ENCODE measurements at places on chromosomes 13 and 19. TPM values are rescaled to one million over a fixed set of nuclear protein-coding genes. Genes with fewer than 3 reads are reported as not detected.

DNA sequence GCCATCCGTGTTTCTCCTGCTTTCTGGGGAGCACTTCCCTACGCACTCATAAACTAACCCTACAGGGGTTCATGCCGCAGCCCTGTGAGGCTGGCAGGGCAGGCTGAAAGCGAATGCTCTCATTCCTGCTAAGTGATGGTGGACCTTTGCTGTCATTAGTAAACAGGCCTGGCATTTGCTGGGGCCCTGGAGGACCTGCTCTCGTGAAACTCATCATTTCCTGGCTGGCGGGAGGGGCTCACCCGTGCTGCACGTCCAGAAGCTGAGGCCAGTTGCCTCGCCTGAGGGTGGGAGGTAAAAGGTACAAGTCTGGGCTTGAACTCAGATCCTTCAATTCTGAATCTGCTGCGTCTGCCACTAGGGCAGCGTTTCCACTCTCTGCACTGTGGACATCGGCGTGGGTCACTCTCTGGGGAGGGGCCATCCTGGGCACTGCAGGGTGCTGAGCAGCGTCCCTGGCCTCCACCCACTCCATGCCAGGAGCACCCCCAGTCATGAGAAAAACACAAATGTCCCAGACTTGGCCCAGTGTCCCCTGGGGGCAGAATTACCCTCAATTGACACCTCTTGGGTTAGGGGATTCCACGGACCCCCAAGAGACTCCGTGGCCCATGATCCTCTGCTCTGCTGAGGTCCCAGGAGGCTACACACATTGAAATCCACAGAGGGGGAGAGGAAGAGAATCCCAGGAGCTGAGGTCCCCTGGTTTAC lies 7.0 kb downstream of the MOB3A start:
- no peak for DNase-seq

- DNase-seq = no peak
These were observed 169 bp downstream of the GRAMD1A start for GRCh38 chr19:35000338-35000646.

GRCh38 chr19:8333767-8334457 lies 9.2 kb downstream of the KANK3 start:
- no peak for DNase-seq

GRCh38 chr19:34497112-34497805 lies 15.7 kb downstream of the WTIP start:
- no peak for DNase-seq

- DNase-seq = peak; percentile 18
These were observed 6.2 kb downstream of the GAS6 start for GRCh38 chr13:113857531-113858195.

DNA sequence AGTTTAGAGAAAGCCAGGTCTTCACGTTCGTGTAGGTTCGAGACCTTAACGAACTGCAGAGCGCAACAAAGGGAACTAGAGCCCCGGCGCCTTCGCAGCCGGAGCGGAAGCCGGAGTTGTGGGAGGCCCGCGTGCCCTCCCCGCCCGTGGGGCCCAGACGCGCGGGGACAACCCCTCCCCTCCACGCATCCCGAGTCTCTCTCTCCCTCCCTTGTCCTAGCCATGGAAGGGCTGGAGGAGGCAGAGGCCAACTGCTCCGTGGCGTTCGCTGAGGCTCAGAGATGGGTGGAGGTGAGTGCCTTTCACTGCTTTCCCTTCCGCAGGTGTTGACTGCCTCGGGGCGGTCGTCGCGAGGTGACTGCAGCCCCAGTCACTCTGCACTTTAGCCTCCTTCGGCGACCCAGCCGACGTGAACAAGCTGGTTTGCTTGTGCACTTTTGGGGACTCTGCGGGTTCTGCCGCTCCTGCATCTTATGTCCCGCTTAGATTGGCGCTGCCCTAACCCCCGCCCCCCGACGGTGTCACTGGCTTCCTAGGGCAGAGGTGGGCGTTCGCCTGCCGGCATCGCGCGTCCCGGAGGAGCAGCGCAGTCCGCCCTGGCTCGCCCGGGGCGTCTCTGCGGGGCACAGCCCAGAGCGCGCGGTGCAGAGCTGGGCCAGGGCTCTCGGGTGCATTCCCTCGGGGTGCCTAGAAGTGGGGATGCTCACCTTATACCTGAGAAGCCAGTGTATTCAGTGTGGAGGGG lies 478 bp downstream of the LMO7 start:
- DNase-seq = peak; percentile 15

- no peak for DNase-seq
These were observed 27.5 kb downstream of the EPS15L1 start for GRCh38 chr19:16444269-16444600.

DNA sequence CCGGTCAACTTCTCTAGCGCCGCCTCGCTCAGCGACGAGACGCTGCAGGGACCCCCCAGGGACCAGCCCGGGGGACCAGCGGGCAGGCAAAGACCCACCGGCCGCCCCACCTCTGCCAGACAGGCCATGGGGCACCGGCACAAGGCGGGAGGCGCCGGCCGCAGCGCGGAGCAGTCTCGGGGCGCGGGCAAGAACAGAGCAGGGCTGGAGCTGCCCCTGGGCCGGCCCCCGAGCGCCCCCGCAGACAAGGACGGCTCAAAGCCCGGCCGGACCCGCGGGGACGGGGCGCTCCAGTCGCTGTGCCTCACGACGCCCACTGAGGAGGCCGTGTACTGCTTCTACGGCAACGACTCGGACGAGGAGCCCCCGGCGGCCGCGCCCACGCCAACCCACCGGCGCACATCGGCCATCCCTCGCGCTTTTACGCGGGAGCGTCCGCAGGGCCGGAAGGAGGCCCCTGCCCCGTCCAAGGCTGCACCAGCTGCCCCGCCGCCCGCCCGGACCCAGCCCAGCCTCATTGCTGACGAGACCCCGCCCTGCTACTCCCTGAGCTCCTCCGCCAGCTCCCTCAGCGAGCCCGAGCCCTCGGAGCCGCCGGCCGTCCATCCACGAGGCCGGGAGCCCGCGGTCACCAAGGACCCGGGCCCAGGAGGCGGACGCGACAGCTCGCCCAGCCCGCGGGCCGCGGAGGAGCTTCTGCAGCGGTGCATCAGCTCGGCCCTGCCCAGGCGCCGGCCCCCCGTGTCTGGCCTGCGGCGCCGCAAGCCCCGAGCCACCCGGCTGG lies 11.3 kb downstream of the C19orf25 start:
- no peak for DNase-seq

DNA sequence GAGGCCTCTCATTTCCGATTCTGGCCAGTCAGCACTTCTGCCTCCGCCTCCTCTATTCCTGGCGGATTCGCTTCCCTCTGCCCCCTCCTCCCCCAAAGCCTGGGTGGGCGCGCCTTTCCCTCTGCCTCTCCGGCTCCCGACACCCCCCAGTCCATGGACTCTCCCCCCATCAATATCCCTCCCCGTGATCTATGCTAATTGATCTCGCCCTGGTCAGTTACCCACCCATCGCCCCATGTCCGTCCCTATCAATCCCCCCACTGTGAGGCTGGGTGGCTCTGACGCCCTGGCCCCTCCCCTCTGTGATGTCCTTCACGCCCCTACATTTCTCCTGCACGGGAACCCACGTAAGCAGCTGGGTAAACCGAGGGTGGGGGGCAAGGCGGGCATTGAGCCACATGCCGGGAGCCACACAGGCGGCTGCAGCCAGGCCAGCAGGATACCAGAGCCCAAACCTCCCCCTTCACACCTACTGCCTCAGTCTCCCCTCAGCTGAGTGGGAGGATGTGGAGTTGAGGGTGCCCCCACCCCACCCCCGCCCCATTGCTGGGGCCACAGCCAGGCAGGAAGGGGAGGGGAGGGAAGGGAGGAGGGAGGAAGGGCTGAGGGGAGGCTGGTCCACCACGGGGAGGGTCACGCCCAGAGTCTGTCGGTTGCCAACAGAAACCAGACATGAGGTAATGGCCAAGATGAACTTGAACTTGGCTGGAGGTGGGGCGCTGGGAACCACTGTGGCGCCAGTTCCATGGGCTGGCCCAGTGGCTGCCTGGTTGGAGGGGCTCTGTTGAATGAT lies 21.0 kb downstream of the SMIM24 start:
- peak; percentile 78 for DNase-seq

- DNase-seq = no peak
These were observed 423.2 kb downstream of the KLF5 start for GRCh38 chr13:73481886-73482445.

DNA sequence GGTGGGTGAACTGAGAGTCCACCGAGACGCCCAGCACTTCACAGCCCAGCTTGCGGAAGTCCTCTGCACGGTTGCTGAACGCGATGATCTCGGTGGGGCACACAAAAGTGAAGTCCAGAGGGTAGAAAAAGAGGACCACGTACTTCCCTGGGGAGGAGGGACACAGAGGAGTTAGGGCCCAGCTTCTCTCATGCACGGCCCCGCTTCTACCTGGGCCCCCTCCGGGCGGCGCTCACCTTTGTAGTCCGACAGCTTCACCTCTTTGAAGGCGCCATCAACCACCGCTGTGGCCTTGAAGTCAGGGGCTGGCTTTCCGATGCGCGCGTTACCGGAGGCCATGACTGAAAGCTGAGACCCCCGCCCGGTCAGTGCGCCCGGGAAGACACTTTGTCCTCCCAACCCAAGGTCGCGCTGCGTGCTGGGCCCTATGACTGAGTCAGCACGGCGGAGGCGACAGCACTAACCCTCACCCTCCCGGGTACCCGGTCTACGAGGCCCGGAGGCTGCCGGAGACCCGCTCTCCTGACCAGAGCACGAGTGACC lies 606 bp downstream of the PRDX2 start:
- peak; percentile 86 for DNase-seq

- no peak for DNase-seq
These were observed 11.9 kb downstream of the BCAT2 start for GRCh38 chr19:48798937-48799336.

DNA sequence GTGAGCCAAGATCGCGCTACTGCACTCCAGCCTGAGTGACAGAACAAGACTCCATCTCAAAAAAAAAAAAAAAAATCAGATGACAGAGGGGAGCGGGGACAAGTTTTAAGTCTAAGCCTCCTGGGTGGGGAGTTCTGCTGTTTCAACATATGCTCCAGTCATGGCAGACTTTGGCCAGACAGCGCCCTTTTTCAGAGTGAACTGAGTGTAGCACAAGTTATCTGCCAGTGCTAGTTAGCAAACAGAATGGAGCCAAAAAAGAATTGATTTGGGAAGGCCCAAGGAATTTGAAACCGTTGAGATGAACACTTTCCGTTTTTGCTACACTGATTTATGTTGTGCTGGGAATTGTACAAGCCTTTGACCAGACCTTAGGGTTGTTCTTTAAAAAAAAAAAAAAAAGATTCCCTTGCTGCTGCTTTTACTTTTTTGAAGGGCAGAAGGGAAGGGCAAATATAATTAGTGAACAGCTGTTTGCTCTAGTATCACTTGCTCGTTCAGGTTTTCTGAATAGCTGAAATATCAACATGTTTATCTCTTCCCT lies 5.7 kb downstream of the ACTN4 start:
- DNase-seq = peak; percentile 51

DNA sequence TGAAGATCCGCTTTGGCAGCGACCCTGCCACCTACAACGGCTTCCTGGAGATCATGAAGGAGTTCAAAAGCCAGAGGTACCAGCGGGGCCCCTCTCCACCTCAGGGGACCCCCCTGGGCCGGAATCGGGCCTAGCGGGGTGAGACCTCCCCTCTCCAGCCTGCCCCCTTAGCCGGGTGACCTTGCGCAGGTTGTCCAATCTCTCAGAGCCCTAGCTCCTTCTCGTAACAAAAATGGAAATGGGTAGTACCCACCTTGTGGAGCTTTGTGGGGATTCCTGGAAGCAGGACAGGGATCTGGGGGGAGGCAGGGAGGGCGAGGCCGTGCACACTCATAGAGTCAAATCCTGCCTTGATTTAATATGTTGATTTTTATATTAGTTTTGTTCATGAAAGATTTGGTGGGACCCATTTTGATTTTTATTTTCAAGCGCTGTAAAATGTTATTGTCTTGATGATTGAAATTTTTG lies 658 bp downstream of the SIN3B start:
- no peak for DNase-seq

DNA sequence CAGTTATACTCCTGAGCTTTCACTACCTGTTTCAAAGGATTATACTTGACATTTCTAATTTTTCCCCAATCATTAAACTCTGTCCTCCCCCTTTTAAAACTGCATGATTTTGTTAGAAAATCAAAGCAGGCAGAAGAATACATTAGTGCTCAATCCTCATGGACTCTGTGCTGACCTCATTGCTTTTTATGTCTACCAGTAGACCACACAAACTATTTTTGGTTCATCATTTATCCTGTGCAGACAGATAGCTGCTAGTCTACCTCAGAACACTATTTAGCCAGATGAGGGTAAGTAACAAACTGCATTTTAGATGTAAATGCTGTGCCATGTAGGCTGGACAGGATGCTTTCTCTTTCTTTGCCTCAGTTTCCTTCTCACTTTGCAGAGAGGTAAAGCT lies 235.9 kb downstream of the DCT start:
- no peak for DNase-seq

DNA sequence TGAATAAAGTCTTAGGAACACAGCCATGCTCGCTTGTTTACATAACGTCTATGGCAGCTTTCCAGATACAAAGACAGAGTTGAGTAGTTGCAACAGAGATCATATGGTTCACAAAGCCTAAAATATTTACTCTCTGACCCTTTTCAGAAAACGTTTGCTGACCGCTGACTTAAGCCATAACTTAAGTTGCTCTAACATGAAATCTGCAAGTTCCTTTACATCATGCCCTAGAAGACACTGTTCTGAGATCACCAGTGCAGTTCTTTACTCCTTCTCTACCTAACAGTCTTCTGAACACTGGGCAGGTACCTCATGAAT lies 166.4 kb downstream of the DCLK1 start:
- DNase-seq = no peak

- DNase-seq = no peak
These were observed 406 bp upstream of the EID2B start for GRCh38 chr19:39533003-39533512.

DNA sequence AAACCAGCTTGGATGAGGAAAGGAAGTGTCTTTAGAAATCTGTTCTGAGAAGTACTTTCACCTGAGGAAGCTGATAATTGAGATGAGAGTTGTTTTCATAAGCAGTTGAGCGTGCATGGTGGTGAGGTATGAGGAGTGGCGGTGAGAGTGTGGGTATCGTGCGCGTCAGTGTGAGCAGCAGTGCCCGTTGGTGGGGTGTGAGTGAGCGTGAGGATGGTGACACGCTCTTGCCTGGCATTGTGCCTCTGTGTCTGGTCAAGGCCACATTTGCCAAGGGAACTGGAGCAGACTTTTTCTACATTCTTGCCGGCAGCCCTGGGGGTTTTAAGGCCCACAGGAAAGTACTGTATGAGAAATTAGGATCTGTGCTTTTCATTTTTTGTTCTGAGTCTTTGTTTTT lies 36.5 kb upstream of the TEX29 start:
- DNase-seq = peak; percentile 31

Gene CD22
- 2.1 TPM for total RNA-seq

Gene KLK4
- not detected for total RNA-seq

Gene TLE6
- 0.97 TPM for total RNA-seq

Gene C1QTNF9
- 0.18 TPM for total RNA-seq

Gene SHANK1
- total RNA-seq = 0.06 TPM

Gene CCDC61
- total RNA-seq = 13.4 TPM

Gene KIRREL2
- total RNA-seq = 50.5 TPM

All from pancreas (tissue), 10 donors.